ENCODE measurements at places on chromosomes 1 and 21.

DNA sequence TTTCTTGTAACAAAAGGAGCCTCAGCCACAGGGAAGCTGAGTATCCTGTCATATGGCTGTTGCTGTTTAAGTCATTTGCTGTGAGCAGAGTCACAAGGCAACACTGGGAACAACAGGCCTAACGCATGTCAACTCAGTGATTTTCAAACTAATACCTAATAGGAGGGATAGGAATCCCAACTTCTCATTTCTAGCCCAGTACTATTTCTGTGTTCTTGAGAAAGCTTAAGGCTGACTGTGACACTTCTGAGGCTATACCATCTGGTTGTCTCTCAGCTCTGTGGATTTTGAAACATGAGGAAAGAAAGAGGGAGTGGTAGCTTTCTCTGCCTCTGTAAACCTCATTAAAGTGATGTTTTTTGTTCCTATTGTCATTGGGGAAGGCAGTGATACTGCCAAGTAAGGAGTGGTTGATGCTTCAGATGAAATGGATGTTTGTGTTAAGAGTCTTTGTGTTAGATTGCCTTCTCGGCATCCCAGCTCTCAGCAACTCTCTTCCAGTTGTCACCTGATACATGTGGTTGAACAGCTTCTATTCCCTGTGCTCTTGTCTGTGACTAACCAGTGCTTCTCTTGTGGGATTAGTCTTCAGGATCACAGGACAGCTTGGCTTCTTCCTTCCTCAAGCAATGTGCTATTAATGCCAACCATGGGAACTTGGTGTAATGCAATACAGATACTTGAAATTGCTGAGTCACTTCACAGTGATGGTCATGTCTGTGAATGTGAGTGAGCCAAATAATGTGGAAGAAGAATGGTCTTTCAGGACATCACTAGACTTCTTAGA is 166.8 kb upstream of the IVNS1ABP start:
- no peak for DNase-seq

- no peak for DNase-seq
These were observed 109.3 kb downstream of the NTNG1 start for GRCh38 chr1:107250169-107250568.

- no peak for DNase-seq
These were observed 32.3 kb downstream of the TMEM63A start for GRCh38 chr1:225849925-225850324.

GRCh38 chr1:185464777-185465176 is 147.7 kb upstream of the IVNS1ABP start:
- no peak for DNase-seq

GRCh38 chr1:169724168-169724567 is 9.7 kb downstream of the SELE start:
- DNase-seq, result no peak

DNA sequence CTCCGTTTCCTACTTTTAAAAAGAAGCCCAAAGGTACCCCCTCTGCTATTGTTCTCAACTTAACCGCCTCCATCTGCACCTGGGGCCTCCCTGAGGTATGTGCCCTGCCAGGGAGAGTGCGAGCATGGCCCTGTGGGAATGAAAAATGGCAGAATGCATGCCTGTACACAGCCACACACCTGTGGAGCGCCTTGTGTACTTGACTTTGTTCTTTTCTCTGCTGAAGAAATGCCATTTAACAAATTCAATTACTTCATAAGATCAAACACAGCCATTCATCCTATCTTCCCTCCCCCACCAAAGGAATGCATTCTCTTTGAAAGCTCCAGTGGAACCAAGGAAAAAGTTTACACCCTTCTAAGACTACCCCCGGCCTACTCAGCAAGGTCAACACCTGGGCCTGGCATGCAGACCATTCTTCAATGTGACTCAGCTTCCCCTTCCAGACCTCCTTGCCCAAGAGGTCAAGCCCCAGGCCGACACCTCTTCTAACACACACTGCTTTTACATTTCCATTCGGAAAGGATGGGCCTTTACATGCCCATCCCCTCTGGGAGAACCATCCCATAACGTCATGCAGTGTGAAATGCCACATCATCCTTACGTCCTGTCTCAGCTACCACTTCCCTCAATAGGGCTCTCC is 123.7 kb downstream of the SMYD2 start:
- DNase-seq, result no peak

- no peak for DNase-seq
These were observed 28.2 kb upstream of the CNTN2 start for GRCh38 chr1:205014783-205015182.

DNA sequence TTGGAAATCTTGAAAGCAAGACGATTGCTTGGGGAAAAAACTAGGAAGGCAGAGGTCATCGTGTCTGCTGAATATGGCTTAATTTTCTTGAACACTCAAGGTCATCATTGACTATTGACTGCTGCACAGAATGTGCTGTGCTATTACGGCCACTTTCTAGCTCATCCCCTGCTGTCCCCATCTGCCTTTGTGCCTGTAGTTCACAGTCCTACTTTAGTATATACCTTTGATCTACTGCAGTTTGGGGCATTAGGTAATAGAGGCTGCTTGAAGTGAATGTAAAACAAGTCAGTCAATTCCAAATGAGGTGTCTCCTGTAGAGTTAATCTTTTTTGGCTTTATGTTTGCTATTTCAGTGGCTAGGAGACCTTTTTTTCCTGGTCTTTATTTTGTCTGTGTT is 8.3 kb downstream of the RAB4A start:
- no peak for DNase-seq

GRCh38 chr1:212549503-212550017 is 59.0 kb upstream of the ATF3 start:
- no peak for DNase-seq

DNA sequence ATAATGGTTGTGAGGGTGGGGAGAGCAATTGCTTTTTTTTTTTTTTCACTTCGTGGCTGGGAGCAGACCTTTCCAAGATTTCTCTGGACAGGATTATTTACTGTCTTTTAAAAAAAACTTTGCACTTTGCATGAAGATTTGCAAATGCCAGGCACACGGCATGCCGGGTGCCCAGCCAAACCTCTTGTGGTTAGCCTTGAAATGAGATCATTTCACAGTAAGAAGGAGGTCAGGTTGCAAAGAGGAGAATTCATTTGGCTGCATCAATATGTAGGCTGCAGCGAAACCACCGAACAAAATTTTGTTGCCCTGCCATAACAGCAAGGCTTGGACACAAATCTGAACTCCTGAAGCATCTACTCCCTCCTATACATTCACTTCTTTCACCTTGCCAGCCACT is 36.5 kb upstream of the KCND3 start:
- DNase-seq, result no peak

GRCh38 chr1:213284626-213285025 is 233.6 kb downstream of the RPS6KC1 start:
- no peak for DNase-seq

DNA sequence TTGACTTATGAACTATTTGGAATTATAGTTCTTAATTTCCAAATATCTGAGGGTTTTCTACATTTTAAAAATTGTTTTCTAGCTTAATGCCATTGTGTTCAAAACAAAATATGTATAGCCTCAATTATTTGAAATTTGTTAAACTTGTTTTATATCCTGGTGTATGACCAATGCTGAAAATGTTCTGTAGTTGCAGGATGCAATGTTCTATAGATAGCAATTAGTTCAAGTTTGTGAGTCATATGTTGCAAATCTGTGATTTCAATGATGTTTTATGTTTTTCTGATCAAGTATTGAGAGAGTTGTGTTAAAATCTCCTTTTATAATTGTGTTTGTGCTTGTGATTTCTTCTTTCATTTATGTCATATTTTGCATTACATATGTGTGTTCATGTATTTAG is 517.5 kb downstream of the ADGRL2 start:
- DNase-seq, result no peak

GRCh38 chr1:29646161-29646775 is 409.9 kb downstream of the PTPRU start:
- no peak for DNase-seq

- no peak for DNase-seq
These were observed 244.0 kb downstream of the DNM3 start for GRCh38 chr1:172085317-172085716.

DNA sequence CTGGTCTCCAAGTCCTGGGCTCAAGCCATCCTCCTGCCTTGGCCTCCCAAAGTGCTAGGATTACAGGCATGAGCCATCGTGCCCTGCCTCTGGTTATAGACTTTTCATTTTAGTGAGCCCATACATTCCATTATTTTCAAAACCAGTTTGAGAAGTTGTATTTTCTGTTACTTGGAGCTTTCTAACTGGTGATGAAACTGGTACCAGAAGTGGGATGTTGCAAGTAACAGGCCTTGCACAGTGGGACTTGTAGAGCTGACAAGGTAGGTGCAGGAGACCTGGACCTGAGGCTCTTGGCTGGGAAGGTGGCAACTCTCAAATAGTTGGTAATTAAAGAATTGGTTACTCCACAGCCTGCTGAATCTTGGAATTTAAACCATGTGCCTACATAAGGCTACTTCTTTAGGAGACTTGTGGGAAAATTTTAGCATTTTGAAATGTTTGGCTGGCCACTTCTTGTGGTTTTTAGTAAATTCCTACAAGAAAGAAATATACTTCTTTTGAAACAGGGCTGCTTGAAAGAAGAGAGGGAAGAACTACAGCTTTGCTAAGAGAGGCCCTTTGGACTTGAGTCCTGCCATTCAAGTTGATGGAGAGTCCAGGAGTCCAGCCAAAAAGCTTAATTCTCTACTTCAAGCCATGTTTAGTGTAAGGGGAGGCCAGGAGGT is 9.8 kb upstream of the ALPL start:
- no peak for DNase-seq

DNA sequence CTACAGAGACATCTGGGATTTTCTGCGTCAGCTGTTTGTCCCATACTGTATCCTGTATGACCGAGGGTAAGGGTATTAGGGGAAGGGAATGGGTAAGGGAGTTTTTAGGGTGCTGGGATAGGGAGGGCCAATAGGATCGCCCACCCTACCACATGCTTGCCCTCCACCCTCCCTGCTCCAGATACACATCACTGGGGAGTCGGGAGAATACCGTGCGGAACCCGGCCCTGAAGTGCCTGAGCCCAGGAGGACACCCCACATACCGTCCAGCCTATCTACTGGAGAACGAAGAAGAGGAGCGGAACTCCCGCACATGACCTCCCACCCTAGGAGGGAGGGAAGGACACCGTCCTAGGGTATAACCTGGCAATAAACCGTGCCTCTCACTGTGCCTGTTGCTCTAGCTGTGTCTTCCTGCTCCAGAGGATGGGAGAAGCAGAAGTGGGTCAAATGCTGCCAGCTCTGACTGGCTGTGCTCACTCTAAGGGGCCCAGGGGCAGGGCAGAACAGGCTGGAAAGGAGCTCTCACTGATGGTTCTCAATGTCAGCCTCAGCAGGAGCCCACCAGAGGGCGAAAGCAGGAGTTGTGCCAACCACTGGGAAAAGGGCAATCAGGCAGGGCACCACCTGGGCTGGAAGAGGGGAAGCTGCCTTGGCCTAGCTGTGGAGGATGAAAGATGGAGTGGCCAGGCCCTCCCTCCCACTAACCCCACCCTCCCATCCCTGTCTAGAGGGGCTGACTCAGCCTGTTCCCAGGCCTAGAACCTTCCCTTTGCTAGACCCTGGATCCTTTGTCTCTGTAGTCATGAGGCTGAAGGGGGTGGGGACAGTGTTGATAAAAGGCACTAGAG is 440 bp upstream of the LENEP start:
- DNase-seq, result no peak

GRCh38 chr21:40620386-40621145 is 226.4 kb downstream of the DSCAM start:
- no peak for DNase-seq

- DNase-seq, result no peak
These were observed 195.2 kb downstream of the FCRL5 start for GRCh38 chr1:157357111-157357510.

GRCh38 chr1:39969531-39970270 is 14.8 kb downstream of the MFSD2A start:
- no peak for DNase-seq

DNA sequence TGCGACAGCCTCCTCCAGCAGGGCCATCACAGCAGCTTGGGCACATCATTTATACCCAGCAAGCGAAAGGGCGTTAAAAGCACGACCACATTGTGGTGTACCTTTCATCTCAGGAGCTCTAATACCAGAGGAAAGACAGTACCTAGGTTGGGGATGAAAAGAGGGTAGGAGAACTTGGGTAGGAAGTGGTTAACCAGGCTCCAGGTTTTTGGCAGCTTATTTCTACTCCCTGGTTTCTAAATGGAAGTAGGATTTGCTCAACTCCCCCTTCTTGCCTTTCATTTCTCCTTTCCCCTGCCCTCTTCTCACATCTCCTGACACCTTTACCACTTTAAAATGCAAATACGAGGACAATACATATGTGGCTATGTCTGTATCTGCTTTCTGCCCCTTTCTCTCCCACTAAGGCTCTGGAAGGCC is 30.2 kb downstream of the FAM177B start:
- DNase-seq, result no peak

Measured in NCI-H446 treated with DMSO at 0.1 percent for 48 hours (cell line).